ENCODE measurements at places on chromosomes 4 and X.
A peak's percentile ranks its signal among the peaks of the same experiment; 100 is the strongest.

DNA sequence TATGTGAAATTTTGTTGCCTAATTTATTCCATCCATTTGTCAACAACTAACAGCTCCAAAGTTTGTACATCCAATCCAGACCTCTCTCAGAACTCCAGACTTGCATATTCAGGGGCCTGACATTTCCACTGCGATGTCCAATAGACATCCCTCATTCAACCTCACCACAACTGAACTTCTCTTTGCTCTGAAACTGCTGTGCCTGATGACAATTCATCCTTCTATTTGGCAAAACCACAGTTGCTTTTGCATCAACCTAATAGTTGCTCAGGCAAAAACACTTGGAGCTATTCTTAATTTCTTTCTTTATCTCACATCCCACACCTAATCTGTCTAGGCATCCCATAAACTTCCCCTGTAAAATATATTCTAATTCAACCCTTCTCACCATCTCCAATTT is 56.5 kb downstream of the ANTXR2 start:
- no peak for DNase-seq

DNA sequence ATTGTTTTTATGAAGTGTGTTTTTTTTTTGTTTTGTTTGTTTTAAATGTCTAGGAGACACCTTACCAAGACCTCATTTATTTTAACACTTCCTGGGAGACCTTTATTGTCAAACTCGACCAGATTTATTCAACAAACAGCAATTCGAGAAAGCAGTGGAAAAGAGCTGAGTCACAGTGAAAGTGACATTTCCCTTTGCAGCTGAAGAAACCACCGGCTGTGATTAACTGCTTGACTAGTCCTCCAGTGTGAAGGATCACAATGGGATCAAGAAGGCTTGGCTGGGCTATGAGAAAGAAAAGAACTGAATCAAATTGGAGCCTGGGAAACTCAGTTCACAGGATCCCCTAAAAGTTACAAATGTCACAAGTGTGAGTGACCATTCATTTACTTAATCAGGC is 11.9 kb upstream of the ADH7 start:
- no peak for DNase-seq

DNA sequence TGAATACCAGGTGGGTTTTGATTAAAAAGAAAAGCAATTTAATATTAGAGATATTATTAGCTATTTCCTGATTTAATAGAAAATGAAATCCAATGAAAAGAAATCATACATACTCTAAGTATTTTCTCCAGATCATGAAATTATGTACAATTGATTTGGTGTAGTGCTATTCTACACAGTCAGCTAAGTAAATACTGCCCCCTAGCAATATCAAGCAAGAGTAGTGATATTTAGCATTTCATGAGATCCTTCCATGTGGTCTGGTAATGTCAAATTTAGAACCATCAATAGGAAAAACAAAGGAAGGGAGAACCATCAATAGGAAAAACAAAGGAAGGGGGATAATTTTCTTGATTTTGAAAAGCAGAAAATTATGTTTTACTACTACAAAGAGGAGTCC is 114.6 kb downstream of the TBCK start:
- no peak for DNase-seq

- DNase-seq, result no peak
These were observed 127.2 kb downstream of the CHRNA9 start for GRCh38 chr4:40462326-40462725.

- no peak for DNase-seq
These were observed 688.0 kb downstream of the PCDH7 start for GRCh38 chr4:31408121-31408520.

DNA sequence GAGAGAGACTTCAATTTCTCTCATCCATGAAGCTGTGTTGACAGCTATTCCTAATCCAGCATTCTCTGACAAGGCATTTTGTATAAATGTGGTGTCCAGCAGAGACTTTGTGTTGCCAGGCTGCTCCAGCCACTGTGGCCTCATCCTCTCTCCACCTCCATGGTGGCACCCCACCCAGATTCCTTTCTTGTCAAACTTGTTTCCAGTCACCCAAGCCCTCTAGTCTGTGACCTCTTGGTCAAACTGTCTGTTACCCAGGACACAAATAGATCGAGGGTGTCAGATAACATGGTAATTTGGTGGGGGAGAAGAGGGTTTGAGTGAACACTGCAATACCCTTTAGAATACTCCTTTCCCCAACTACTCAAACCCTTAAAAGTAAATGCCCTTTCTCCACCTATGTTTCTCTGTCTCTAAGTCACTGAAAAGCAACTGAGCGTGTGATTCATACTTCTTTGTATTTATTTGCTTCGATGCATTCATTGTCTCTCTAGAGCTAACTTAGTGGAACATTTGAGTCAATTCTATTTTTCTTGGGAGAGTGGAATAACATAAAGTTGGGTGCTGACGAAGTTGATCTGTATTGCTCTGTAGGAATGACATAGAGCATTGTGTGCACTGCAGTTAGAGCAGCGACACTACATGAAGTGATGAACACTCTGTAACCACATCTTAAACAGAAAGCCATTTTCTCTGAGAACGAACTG is 13.7 kb downstream of the PITX2 start:
- no peak for DNase-seq

DNA sequence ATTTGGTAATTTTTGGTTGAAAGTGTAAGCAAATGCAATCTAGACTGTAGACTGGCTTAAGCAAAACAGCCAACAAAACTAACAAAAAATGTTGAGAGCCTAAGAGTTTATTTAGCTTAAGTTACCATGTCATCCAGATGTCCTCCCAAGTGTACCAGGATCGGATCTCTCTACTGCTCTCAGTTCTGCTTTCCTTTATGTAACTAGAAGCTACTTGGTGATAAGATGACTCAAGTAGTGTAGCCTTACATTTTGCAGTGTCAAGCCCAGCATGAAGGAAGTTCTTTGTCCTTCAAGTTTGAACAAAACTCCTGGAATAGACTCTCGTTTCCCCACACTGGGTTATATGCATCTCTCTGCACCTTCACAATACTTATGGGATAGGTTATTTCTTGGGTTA is 1500.0 kb downstream of the STIM2 start:
- no peak for DNase-seq

- no peak for DNase-seq
These were observed 1085.0 kb downstream of the CCSER1 start for GRCh38 chr4:91212211-91212610.

- DNase-seq, result peak; percentile 52
These were observed at the start of gene TSPAN6 for GRCh38 chrX:100636321-100636991. Gene TSPAN6 (minus strand): TSS chrX:100636806. CDS start chrX:100636694, 112 bp downstream.

DNA sequence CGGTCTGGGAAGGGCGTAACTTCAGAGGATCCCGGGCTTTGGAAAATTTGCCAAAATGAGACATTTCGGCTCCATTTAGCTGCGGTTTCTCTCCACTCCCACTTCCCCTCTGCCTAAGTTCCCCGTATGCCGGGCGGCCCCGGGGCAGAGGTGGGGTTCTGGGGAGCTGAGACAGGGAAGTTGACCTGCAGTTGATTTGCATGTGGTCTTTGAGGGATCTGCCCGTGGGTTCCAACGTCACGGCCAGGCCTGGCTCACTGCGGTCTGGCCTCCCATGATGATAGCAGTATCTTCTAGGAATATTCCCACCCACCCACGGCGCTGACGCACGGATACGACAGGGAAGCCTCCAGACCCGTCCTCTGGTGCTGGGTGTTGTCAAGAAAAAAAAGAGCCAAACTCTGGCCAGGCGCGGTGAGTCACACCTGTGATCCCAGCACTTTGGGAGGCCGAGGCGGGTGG is 27.3 kb upstream of the CRLF2 start:
- no peak for DNase-seq

GRCh38 chr4:108303488-108304177 is 134.9 kb upstream of the LEF1 start:
- DNase-seq, result no peak

DNA sequence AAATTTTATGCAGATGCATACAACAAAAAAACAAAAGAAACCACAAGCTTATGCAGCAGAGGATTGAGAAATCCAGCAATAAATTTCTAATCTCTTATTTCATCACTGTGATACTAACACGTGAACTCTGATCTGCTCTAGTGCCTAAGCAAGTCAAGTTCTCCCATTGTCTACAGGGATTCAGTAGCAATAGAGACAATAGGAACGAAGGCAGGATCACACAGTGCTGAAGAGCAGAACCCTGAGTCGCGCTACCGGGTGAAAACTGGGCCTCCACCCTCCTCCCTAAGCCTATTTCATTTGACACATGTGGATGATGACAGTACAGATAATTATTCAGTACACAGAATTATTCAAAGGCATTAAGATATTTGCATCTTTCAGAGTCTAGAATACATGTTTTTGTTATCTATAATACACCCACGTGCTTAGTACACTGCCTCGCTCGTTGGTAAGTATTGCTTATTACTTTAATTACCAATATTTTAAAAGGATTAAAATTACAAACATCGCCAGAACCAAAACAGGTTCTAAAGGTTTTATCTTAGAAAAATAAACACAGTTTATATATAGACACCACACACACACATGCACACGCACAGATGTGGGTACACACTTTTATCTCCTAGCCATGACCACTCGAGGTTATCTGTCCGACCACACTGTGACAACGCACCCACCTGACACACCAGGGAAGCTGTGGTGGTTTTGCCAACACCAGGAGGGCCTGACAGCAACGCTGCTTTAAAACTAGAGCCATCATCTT is 60.1 kb downstream of the RFC1 start:
- no peak for DNase-seq

DNA sequence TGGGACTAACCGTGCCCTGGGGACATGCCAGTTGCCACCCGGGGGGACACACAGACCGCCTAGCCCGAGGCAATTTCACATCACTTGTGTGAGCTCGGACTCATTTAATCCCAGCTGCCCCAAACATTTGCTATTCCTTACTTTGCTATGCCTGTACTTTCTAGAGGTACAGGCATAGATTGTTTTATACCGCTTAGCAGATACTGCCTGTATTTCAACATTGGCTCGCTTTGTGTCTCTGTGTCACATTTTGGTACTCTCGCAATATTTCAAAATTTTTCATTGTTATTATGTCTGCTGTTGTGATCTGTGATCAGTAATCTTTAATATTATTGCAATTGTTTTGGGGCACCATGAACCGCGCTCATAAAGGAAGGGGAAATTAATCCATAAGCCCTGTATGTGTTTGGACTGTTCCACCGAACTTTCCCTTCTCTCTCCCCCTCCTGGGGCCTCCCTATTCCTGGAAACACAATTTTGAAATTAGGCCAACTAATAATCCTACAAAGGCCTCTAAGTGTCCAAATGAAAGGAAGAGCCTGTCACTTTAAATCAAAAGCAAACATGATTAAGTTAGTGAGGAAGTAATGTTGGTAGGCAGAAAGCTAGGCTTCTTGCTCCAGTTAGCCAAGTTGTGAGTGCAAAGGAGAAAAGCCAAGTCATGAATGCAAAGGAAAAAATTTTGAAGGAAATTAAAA is 568 bp upstream of the CASP6 start:
- no peak for DNase-seq

DNA sequence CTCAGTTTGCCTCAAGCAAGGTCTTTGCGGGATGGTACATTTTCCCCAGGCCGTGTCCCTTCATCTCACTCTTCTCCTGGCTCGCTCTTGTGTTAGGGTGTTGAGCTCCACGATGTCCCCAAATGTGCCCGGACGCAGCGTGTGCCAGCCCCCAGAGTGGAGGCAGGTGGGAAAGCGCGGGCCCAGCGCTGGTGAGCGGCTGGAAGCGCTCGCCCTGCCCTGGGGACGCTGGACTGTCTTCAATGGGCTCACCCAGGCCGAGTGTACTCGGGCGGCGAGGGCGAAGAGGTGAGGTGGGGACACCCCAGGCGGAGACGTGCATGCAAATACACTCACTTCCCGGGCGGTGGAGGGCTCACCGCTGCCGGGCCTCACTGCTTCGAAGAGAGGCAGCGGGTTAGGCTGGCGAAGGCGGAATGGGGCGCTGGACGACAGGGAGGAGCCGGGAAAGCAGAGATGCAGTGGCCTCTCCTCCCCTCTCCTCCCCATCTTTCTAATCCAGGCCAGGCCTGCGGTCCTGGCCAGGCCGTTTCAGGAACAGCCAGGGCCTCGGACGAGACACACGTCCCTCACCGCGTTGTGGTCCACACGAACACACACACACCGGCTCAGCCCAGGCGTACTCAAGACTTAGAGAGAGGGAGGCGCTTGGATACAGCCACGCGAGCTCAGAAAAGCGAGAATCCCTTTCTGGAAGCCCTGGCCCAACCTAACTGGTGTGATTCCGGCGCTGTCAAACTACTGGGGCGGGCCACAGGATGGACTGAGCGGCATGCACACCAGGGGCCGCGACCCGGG is 2.2 kb downstream of the NKX6-1 start:
- DNase-seq, result no peak

DNA sequence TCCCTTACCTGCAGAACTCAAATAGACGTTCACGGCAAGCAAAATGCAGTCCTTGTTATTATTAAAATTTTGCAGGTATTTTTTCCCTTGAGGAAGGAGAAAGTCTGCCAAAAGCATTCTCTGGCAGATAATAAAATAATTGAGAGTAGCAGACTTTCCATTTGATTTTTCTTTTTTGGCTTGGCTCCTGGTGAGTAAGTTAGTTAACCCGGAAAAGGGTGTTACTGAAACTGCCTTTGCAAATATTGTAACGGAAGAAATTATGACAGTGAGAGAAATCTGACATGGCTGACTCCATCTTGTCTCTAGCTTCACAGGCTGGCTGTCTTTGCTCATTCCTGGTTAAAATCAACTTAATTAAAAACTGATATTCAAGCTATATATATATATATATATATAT is 100.5 kb downstream of the GPR143 start:
- DNase-seq, result no peak

DNA sequence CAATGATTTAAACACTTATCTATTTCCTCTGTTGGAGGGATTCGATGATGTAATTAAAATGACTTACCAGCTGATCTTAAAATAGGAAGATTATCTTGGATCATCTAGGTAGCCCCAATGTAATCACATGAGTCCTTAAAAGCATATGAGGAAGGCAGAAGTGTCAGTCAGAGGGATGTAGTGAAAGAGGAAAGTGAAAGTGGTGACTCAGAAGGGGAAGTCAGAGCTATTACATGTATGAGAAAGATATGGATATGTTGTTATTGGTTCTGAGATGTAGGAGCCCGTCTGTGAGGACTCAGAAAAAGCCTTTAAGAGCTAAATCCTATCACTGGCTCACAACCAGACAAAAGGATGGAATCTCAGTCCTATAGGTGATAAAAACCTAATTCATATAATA is 456.4 kb downstream of the DACH2 start:
- DNase-seq, result no peak

- DNase-seq, result peak; percentile 27
These were observed at the start of gene CNKSR2 for GRCh38 chrX:21374163-21374993. Gene CNKSR2 (plus strand): TSS chrX:21374418. CDS start chrX:21374898, 480 bp downstream.

GRCh38 chr4:54802336-54802735 is 144.6 kb downstream of the KIT start:
- no peak for DNase-seq

- no peak for DNase-seq
These were observed 37.4 kb downstream of the PPP3CA start for GRCh38 chr4:101309925-101310324.

DNA sequence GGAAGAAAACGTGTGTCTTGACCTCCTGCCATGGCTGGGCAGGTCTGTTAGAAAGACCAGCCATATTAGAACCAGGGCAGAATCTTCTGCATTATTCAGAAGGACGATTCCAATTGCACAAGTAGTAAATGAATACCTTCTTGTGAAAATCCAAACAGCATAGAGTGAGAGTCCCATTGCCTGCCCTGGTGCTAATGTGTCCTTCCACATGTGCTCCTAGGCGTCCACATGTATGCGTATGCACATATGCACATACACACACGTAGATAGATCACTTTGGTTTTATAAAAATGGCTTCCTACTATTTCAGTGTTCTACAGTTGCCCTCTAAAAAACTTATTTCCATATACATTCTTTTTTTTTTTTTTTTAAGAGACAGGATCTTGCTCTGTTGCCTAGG is 10.2 kb upstream of the GRPEL1 start:
- no peak for DNase-seq

- DNase-seq, result no peak
These were observed 51.7 kb upstream of the AFF2 start for GRCh38 chrX:148448686-148449085.

Data from stimulated activated CD8-positive, alpha-beta memory T cell treated with anti-CD3 and anti-CD28 coated beads, Interleukin-7, amount 100 ng/mL, for 24 hours (primary cell).